ENCODE measurements at places on chromosomes 5 and 9.

DNA sequence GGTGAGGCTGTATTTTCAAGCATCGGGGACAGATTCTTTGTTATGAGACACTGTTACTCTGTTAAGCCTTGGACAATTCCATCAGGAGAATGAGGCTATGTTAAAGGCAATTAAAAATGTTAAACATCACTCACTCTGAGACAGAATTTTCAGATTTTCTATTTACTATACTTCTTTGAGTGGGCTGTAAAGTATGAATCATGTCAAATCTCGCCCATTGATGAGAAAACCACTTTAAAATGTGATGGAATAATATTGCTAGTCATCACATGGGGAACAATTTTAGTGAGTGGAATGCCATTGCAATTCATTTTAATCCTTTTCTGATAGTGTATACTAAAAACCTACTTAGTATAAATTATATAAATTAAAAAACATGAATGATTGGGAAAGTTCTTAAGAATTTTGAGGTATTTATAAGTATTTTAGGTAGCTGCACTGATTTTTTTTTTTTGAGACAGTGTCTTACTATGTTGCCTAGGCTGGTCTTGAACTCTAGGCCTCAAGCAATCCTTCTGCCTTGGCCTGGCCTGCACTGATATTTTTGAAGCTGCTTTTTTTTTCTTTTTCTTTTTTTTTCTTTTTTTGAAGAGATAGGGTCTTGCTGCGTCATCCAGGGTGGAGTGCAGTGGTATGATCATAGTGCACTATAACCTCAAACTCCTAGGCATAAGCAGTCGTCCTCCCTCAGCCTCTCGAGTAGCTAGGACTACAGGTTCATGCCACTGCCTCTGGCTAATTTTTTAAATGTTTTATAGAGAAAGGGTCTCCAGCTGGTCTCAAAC is 73.2 kb downstream of the KIAA1958 start:
- no peak for DNase-seq

DNA sequence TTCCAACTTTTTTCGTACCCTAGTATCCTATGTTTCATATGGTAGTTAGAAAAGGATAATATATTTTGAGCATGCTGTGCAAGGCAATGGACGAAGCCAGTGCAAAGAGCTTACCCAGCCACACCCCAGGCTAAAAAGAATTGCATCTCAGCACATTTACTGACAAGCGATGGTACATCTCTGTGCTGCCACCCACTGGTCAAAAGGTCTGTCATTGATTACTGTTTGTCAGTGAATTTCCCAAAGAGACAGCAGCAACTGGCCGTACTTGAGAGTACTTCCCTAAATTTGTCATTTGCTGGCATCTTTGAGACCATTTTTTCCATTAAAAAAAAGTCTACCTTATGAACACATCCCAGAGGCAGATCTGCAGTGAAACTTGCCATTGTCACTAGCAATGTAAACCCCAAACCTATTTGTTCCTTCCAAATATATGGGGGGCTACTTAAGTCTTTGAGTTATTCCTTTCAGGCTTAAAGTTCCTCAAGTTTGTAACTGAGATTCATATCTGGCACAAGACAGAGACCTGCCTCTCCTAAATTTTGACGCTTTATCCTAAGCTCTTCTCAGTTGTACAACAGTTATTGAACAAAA is 184.3 kb downstream of the CTNND2 start:
- no peak for DNase-seq

DNA sequence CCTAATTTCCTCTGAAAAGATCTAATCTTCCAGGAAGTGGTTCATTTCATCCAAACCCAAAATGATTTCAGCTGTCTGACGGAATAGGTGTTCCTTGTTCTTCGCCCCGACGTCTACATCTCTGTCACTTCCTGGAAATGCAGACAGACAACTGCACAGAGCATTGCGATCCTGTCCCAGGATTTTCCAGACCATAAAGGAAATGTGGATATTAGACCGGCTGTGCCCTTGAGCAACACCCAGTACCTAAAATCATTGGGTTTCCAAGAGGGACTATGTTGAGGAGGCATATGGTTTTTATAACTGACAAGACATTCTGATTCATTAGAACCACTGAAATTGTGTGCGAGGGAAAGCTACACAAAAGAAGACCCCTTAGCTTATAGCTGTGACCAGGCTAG is 74.2 kb downstream of the MSX2 start:
- DNase-seq, result no peak

DNA sequence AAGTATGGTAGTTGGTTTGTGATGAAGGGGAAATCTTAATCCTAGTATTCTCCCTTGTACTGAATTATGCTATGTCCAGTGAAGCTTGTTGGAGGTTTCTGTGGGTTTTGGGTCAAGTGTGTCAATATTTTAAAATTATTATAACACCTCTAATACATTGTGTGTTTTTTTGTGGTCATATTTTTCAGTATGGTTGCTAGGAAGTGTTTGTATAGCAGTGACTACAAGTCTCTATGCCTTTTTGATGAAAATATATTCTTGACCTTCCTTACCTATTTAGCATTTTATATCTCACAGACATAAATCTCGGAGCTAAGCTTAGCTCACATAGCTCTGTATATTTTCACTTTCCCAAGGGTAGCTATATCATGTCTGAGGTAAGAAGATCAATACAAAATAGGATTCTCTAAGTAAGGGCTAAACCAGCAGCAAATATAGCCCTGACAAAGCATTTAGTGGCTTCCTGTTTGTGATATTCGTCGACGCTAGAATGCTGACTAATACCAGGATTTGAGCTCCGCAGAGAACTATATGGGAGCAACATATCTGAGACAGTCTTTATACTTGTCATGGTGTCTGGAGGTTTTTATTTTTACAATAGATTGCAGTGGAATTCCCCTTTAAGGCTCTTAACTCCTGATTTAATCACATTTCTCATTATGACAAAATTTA is 82.3 kb downstream of the MACIR start:
- no peak for DNase-seq

DNA sequence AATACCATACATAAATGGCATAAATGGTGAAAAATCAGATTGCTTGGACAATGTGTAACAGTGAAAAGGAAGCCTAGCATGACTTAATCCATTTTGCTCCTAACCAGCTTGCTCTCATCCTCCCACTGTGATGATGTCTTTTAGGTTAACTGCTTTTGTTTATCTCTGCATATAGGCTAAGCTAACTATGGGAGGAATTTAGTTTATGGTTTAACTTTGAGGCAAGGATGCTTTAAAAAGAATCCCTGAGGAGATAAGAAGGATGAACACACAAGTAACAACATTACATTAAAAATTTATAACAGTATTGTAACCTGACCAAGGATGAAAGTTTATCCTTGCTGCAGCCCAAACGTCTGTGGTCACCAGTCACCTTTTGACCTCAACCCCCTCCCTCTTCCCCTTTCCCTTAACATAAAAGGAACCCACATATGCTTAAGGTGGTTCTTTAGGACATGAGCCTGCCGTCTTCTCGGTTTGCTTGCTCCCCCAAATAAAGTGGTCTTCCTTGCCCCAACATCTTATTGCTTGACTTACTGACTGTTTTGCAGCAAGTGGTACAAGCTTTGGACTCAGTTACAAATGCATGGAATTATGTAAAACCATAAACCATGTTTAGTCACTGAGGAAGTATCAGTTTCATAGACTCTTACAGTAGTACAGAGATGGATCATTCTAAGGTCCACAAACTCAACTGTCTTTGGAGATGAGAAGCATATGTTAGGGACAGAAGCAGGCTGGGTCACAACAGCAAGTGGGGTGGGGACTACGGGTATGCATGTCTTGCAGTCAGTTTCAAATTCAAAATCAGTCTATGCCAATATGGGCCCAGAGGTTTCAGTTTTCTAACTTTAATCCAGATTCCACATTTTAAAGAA is 31.3 kb downstream of the AGXT2 start:
- no peak for DNase-seq

GRCh38 chr9:115401756-115402327 is 283.9 kb upstream of the TNC start:
- no peak for DNase-seq

DNA sequence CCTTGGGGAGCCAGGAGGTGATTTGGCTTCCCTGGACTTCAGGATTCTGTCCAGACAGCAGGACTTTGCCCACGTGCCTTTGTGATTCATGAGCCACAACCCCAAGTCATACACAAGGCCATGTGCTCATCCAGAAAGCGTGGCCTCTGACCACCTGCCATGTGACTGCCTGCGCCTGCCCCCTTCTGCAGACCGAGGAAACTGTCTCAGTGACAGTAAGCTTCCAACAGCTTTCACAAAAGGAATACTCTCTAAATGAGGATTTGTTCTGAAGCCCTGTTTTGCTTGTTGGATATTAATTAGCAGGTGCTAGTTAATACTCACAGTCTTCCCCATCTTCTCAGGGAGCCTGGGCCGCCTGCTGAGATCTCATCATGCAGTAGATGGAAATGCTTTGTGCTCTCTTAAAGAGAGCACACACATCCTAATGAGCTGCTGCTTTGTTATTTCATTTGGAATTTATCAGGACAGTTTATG is 36.9 kb upstream of the ANGPTL2 start:
- no peak for DNase-seq

- no peak for DNase-seq
Measured at GRCh38 chr9:129720181-129720864, 32.5 kb downstream of the PTGES start.

- DNase-seq, result no peak
Measured at GRCh38 chr9:35108946-35109575, 6.1 kb upstream of the STOML2 start.

GRCh38 chr5:34053133-34053532 is 10.1 kb upstream of the C1QTNF3 start:
- no peak for DNase-seq

GRCh38 chr9:27542508-27542907 is 12.9 kb upstream of the MOB3B start:
- DNase-seq, result no peak

GRCh38 chr5:170362102-170362501 is 27.1 kb downstream of the KCNMB1 start:
- DNase-seq, result no peak

- DNase-seq, result no peak
Measured at GRCh38 chr9:108743901-108744371, 111.8 kb downstream of the ACTL7B start.

GRCh38 chr5:151659001-151659754 is 27.5 kb downstream of the SPARC start:
- DNase-seq, result peak; percentile 68

DNA sequence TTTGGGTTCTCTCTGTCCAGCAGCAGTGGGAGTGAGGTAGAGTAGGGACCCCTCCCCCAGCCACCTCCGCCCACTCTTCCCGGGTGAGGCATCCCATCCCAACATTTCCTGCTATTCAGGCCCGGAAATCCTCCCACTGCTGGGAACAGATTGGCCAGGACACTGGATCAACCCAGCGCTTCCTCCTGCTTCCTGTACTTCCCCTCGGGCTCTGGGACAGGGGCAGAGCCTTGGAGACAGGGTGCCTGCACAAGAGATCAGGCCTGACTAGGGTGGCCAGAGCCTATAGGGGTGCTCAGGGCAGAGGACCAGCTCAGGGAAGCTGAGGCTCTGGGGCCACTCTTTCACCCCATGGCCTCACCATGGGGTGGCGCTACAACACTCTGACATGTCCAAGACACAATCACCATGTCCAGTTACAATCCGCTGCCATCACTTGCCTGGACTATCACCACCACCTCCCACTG is 14.5 kb downstream of the SH2D3C start:
- no peak for DNase-seq

DNA sequence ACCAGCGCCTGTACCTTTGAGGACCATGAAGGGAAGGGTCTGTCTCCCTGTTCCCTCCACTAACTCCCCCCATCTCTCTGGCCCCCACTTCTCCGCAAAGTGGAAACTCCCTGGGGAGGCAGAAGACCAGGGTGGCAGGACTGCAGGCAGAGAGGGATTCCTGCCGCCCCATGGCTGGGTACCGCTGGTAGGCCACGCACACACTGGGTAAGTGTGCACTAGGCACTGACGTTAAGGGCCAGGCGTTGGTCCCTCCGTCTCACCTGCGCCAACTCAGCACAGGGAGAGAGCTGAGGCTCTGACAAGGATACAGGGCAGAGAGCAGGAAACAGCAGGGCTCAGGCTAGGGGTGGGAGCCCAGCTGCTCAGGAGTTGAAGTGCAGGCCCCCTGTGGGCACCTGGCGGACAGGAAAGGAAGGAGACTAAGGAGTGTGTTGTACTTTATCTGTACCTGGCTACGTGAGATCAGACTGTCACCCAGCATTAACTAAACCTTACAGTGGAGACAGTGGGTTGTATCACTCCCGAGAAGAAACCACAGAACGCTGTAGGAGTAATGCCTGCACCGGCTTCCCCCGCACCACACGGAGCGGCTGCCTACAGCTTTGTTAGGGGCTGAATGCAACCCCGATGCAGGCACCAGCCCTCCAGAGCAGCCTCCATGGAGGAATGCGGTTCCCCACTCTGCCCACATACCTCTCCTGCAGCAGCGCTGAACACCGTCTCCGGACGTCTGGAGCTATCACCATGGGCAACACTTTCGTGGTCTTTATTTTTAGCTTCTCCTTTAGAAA is 34.2 kb upstream of the CLPTM1L start:
- DNase-seq, result no peak

DNA sequence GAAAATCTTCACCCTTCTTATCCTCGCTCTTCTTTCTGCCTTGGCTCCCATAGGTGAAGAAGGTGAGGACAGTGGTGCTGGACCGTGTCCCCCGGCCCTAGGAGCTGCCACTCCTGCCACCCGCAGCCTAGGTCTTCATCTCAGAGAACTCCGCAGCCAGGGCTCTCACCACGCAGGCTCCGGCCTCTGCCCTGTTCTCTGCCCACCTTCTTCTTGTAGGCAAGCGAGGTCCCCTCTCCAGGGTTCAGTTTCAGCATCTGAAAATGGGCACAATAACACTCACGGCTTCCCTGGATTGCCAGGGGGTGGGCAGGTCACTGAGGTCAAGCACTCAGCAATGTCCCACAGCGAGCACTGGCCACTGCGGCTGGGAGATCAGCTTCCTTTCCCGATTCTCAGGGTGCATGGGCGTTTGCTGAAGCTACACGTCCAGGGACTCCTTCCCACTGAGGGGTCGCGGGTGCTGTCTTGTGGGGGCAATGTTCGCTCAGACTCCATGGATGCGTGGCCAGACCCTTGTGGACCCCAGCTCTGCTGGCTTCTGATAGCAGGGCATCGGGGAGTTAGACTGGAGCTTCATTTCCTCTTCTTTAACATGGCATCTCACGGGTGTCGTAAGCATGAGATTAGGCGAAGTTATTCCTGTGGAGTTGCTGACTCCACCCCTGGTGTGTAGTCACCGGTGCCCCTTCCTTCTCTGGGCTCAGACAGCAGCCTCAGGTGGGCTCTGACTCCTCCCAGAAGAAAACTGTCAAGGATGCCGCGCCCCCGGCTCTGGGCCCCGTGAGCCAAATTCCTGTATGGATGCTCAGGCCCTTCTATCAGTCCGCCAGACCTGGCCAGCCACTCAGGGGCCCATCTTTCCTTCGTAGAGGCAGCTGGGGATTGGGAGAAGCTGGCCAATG is 145.1 kb upstream of the IRX2 start:
- DNase-seq, result no peak

GRCh38 chr5:18749763-18750162 is 1115.5 kb downstream of the TAF11L14 start:
- no peak for DNase-seq

Measured in activated CD4-positive, CD25-positive, alpha-beta regulatory T cell (primary cell).